ENCODE measurements at places on chromosomes 3 and 15.

DNA sequence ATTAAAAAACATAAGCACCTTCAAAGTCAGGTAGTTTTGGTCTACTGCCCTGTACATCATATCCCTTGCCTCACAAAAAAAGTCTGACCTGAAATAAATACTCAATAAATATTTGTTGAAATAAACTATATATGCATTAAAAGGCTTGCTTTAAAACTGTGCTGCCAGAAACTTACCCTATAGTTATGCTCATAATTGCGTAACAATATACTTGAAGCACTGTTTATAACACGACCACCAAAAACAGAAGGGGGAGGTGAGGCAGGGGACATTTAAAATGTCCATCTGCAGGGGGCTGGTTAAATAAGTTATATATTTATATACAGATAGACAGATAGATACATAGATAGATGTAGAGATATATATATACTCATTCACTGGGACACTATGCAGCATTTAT, 549.5 kb downstream of the MAGI1 start:
- no peak for DNase-seq

DNA sequence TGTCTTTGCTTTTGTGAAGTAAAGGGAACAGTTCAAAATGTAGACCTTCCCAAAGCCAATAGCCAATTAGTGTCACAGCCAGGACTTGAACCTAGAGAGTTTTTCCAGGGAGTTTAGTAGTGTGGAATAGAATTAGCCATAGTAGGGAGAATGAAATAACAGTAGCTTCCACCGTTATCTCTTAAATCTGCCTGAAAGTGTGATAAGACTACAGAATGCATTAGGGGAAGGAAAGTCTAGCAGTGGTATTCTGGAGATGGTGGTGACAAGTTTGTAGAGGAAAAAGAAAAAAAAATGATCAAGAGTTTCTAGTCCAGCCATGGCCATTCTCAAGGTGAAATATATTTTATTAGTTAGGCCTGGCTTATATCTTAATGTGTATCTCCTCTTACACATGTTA, 13.8 kb downstream of the ATP11B start:
- no peak for DNase-seq

DNA sequence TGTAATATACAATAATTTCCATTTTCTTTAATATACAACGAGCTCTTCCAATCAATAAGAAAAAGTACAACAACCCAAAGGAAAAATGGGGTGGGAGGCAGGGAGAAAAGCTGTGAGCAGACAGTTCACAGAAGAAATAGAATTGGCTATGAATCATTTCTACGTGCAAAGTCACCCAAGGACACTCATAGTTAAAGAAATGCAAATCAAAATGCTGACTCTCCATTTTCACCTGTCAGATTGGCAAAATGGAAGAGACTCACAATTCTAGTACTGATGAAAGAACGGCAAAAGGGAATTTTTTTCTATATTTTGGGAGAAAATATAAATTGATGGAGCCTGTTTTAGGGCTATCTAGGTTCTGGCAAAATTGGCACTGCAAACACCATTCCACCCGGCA, 116.3 kb upstream of the MEF2A start:
- DNase-seq = no peak

DNA sequence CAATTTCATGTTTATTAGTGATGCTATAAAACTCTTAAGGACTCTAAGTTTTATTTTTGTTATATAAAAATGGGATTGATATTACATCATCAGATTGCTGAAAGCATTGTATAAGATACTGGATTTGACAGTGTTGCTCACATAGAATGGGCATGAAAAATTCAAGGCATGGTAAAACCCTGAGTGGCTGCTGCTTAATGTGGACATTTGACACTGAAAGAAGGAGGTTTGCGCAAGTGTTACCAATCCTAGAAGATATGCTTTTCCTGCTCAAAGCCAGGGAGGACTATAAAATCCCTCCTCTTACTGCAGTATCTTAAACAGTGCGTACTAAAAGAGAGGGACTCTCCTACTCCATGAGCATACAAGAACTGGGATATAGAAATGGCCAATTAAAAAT, 65.8 kb upstream of the PTX3 start:
- DNase-seq = no peak

- peak; percentile 89 for DNase-seq
Measured at GRCh38 chr15:52100807-52101442, 11.7 kb downstream of the BCL2L10 start.

DNA sequence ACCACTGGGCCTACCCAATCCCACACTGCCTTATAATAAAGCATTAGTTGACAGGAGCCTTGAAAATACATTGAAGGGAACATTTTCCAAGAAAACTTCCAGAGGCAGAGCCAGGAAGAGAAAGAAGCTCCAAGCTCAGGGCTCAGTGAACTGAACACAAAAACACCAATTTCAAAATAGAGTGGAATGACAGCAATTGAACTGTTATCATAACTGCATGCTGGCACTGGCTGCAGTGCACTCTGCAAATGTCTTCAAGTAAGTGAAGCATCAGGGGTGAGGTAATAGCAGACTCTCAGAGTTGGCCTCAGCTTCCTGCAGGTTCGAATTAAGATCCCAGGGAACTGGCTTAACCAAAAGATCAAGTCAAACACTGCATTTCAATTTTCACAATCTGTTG, 388.0 kb upstream of the WNT5A start:
- DNase-seq = no peak

GRCh38 chr15:29032751-29033150, 147.0 kb downstream of the APBA2 start:
- no peak for DNase-seq

- DNase-seq = no peak
Measured at GRCh38 chr15:71444032-71444810, 328.9 kb downstream of the THSD4 start.

DNA sequence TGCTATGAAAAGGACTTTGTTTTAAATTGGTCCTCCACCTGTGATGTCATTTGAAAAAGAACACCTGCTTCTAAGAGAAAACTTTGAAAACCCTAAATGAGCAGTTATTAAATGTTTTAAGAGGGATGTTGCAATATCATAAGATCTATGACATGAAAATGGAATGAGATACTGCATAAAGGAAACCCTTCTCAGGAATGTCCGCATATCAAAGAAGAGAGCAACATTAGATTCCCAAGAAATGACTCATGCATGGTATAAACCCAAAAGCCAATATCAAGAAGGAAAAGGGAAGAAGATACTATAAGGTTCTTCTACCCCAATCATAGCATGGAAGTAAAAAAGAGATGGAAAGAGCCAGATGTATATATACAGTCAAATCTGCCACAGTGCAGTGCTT, 627.5 kb upstream of the LMCD1 start:
- peak; percentile 55 for DNase-seq

DNA sequence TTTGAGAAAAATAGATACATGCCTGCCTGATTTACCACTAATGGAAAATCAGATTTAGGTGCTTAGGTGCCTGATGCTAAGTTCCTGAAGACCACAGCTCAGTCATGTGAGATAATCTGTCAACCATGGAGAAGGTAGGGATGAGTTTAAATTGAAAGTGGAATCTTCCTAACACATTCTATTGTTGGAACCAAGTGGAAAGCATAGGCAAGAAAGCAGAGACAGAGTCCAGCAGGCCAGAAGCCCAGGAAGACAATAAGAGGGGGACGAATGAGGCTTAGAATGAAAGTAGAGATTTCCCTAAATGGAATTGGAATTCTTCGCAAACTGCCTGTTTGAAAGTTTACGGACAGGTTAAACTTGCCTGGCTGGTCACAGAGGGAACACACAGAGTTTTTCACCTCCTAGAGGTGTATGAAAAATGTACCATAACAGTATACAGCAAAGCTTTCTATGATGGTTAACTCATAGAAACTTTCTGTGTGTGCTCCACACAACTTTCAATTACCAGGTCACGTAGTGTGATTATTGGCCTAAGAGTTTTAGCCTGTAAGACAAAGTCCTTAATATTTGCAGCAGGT, 453.8 kb upstream of the KCNMB2 start:
- no peak for DNase-seq
